ENCODE measurements at places on chromosomes 7 and 10. TPM values are rescaled to one million over a fixed set of nuclear protein-coding genes. Genes with fewer than 3 reads are reported as not detected.
A peak's percentile ranks its signal among the peaks of the same experiment; 100 is the strongest.

The SH3PXD2A gene
- total RNA-seq = 4.7 TPM

The NUTM2A gene
- total RNA-seq = 0.83 TPM

The CHN2 gene
- total RNA-seq = 3.3 TPM

The TAS2R5 gene
- 0.92 TPM for total RNA-seq

The ADIRF gene
- total RNA-seq = not detected

The FAM25C gene
- total RNA-seq = not detected

- H3K4me1 ChIP-seq = no peaks in the 10 kb centered on the region
- H3K4me3 ChIP-seq = no peak overlapping the region
- H3K27me3 ChIP-seq = no peaks in the 10 kb centered on the region
- H3K27ac ChIP-seq = no peak overlapping the region
- DNase-seq = peak; percentile 83
These were observed 500.5 kb upstream of the LRRN3 start for GRCh38 chr7:110590415-110590814.

- no peaks in the 10 kb centered on the region for H3K36me3 ChIP-seq
- peak overlapping the region; percentile 78 for H3K4me3 ChIP-seq
- peak; percentile 97 for DNase-seq
- no peaks in the 10 kb centered on the region for H3K4me1 ChIP-seq
- H3K27me3 ChIP-seq = no peaks in the 10 kb centered on the region
- H3K27ac ChIP-seq = no peak overlapping the region
These were observed 54.3 kb upstream of the KDM7A start for GRCh38 chr7:140230861-140231770.

DNA sequence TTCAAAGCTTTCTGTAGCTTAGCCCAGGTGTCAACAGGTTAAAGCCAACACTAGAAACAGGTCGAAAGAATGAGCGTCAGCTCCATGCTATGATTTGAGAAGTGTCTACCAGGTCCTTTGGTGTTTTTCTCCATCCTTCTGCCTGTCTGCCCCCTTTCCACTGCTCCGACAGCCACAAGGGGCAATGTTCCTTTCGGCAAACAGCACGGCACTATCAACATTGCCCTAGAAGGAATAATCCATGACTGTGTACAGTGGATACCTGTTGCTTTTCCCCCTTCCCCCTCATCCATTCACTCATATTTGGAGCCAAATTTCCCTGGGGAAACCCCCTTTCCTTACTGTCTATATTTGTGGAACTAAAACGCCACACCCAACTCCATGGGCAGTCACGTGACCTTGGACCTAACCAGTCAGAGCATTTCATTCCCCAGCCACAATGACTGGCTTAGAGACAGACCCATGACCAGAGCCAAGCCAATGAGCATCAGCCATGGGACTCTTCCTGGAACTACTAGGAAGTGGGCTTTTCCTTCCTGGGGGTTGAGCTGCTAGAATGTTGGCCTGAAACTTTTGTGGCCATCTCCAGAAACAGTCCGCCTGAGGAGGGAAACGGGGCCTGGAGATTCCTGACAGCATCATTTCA lies 51.5 kb downstream of the AFAP1L2 start:
- no peaks in the 10 kb centered on the region for H3K27me3 ChIP-seq
- DNase-seq = no peak
- no peaks in the 10 kb centered on the region for H3K4me1 ChIP-seq
- H3K36me3 ChIP-seq = no peaks in the 10 kb centered on the region
- no peak overlapping the region for H3K4me3 ChIP-seq

DNA sequence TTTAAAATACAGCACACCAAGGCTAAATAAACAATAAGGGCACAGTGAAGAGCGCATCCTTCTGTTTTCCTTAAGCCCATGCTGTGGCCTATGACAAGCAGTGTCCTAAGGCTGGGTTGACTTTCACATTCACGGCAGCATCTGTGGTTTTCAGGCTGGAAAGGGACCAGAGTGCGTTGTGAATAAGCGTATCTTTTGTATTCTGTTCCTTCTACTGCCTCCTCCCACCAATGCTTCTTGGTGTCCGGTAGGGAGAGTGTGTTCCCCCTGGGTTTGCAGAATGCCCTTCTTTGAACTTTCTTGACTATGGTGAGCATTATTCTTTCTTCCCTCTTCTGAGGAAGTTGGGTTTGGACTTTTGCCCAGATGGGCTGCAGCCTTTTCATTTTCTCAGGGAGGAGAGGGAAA lies 73.6 kb downstream of the ABCA13 start:
- no peaks in the 10 kb centered on the region for H3K27me3 ChIP-seq
- no peaks in the 10 kb centered on the region for H3K4me1 ChIP-seq

GRCh38 chr10:71765176-71765904 lies 8.0 kb downstream of the VSIR start:
- no peak overlapping the region for H3K4me3 ChIP-seq
- no peak for DNase-seq
- no peaks in the 10 kb centered on the region for H3K27me3 ChIP-seq
- no peak overlapping the region for H3K27ac ChIP-seq

DNA sequence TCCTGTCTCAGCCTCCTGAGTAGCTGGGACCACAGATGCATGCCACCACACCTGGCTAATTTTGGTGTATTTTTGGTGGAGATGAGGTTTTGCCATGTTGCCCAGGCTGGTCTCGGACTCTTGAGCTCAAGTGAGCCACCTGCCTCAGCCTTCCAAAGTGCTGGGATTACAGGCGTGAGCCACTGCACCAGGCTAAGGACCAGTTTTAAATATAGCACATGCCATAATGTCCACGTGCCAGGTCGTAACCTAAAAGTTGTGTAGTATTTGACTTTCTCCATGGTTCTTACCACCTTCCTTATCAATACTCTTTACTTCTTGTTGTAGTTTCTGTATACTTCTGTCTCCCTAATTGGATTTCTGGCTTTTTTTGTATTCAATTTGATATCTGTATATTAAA lies 13.3 kb downstream of the ANKIB1 start:
- no peak for DNase-seq
- H3K4me1 ChIP-seq = no peaks in the 10 kb centered on the region
- H3K36me3 ChIP-seq = peaks cover 3% of the 10 kb centered on the region
- no peaks in the 10 kb centered on the region for H3K27me3 ChIP-seq

- H3K27ac ChIP-seq = no peak overlapping the region
- H3K4me1 ChIP-seq = peaks cover 17% of the 10 kb centered on the region
- no peaks in the 10 kb centered on the region for H3K27me3 ChIP-seq
- peak overlapping the region; percentile 87 for H3K4me3 ChIP-seq
- H3K36me3 ChIP-seq = peaks cover 37% of the 10 kb centered on the region
These were observed 695 bp upstream of the VDAC2 start for GRCh38 chr10:75209921-75210281.

GRCh38 chr10:26682931-26683330 lies 14.6 kb upstream of the PDSS1 start:
- no peak for DNase-seq
- no peak overlapping the region for H3K27ac ChIP-seq
- H3K4me1 ChIP-seq = no peaks in the 10 kb centered on the region
- no peaks in the 10 kb centered on the region for H3K36me3 ChIP-seq
- no peak overlapping the region for H3K4me3 ChIP-seq

DNA sequence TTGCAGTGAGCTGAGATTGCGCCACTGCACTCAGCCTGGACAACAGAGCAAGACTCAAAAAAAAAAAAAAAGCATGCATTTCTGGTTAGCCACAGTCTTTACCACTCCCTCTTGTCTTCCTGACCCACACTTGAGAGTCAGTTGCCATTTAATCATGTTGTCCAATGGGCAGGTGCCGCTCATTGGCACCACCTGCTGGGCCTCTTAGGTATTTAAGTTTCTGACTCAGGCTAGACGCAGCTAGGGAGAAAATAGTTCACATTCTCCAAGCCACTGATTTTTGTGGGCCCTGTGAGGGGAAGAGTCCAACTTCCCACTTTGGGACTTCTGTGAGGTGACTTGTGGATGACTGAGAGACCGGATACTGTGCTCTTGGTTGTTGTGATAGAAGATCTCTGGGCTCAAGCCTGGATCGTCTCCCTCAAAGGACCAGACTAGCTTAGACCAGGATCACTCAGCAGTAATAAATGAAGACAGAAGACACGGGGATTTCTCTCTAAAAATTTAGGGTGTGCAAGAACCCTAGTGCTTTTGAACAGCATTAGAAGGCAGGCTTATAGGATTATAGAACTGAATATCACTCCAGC lies 26.8 kb upstream of the SORCS3 start:
- no peaks in the 10 kb centered on the region for H3K4me1 ChIP-seq
- H3K27me3 ChIP-seq = no peaks in the 10 kb centered on the region
- peaks cover 3% of the 10 kb centered on the region for H3K36me3 ChIP-seq
- no peak overlapping the region for H3K4me3 ChIP-seq
- H3K27ac ChIP-seq = no peak overlapping the region
- DNase-seq = peak; percentile 55

GRCh38 chr10:104300736-104301292 lies 31.8 kb downstream of the GSTO2 start:
- no peak overlapping the region for H3K27ac ChIP-seq
- no peak for DNase-seq
- peaks cover 24% of the 10 kb centered on the region for H3K36me3 ChIP-seq
- no peaks in the 10 kb centered on the region for H3K4me1 ChIP-seq

- H3K36me3 ChIP-seq = no peaks in the 10 kb centered on the region
- peak; percentile 64 for DNase-seq
- peak overlapping the region; percentile 86 for H3K4me3 ChIP-seq
- H3K27me3 ChIP-seq = peaks cover 62% of the 10 kb centered on the region
- peaks cover 6% of the 10 kb centered on the region for H3K4me1 ChIP-seq
These were observed 11.0 kb downstream of the TWIST1 start for GRCh38 chr7:19106241-19107080.

GRCh38 chr7:101885597-101885955 lies 68.2 kb downstream of the CUX1 start:
- no peak overlapping the region for H3K27ac ChIP-seq
- H3K36me3 ChIP-seq = no peaks in the 10 kb centered on the region
- DNase-seq = no peak
- H3K4me1 ChIP-seq = peaks cover 7% of the 10 kb centered on the region
- H3K4me3 ChIP-seq = no peak overlapping the region
- no peaks in the 10 kb centered on the region for H3K27me3 ChIP-seq

DNA sequence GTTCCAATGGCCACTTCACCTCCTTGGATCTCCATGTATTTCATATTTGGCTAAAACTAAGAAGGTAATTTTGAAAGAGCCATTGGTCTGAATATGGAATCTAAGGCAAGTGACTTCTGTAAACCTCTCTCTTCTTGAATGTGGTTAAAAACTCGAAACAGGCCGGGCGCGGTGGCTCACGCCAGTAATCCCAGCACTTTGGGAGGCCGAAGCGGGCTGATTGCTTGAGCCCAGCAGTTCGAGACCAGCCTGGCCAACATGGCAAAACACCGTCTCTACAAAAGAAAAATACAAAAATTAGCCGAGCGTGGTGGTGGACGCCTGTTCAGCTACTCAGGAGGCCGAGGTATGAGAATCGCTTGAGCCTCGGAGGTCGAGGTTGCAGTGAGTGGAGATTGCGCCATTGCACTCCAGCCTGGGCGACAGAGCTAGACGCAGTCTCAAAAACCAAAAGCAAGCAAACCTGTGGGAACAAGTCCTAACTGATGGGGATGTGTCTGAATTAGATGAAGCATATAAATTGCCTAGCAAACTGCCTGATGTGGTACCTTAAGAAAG lies 2.2 kb downstream of the LANCL2 start:
- no peaks in the 10 kb centered on the region for H3K36me3 ChIP-seq
- DNase-seq = no peak
- H3K27ac ChIP-seq = no peak overlapping the region
- no peaks in the 10 kb centered on the region for H3K4me1 ChIP-seq

DNA sequence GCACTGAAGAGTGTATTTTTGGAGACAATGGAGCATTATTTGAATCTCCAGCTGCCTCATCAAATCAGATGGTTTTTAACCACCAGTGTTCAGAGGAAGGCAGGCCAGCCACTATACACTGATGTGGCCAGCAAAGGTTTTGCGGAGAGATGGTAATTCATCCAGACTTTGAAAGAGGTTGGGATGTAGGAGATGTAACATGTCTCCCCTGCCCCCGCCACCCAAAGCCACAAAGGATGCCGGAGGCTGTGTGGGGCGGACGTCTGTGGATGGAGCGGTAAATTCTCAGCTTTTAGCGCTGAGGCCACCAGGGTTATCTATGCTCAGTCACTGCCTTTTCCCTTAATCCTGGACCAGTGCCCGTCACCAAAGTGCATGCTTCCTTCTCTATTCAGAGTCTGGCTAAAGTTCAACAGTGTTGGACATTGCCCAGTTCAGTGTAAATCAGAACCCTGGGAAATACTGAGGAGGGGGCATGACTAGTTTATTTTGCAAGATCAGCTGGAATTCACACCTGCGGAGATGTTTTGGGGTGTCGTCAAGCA lies 3.7 kb upstream of the TRIP6 start:
- H3K4me3 ChIP-seq = no peak overlapping the region
- no peaks in the 10 kb centered on the region for H3K4me1 ChIP-seq
- H3K27ac ChIP-seq = no peak overlapping the region
- no peaks in the 10 kb centered on the region for H3K27me3 ChIP-seq

DNA sequence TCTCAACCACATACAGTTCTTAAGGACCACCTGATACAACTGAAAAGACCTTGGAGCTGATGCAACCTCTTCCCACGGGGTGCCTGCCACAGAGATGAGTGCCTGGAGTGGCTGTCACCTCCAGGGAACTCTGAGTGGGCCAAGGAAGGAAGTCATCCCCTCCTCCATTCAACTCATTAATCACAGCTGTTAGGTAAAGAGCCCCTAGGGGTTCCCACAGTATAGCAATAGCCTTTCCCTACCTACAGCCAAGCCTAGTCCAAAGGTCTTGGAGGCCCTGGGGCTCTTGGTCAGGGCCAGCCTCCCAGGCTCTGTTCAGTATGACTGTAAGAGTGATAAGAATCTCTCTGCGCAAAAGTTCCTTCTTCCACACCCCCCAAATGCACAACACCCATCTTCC lies 70.4 kb upstream of the NFE2L3 start:
- H3K36me3 ChIP-seq = no peaks in the 10 kb centered on the region
- H3K27me3 ChIP-seq = no peaks in the 10 kb centered on the region
- no peak for DNase-seq
- peaks cover 3% of the 10 kb centered on the region for H3K4me1 ChIP-seq
- no peak overlapping the region for H3K27ac ChIP-seq

- H3K27ac ChIP-seq = no peak overlapping the region
- H3K36me3 ChIP-seq = no peaks in the 10 kb centered on the region
- H3K27me3 ChIP-seq = no peaks in the 10 kb centered on the region
- DNase-seq = no peak
- H3K4me3 ChIP-seq = no peak overlapping the region
These were observed 75.8 kb downstream of the JAZF1 start for GRCh38 chr7:28104811-28105210.

DNA sequence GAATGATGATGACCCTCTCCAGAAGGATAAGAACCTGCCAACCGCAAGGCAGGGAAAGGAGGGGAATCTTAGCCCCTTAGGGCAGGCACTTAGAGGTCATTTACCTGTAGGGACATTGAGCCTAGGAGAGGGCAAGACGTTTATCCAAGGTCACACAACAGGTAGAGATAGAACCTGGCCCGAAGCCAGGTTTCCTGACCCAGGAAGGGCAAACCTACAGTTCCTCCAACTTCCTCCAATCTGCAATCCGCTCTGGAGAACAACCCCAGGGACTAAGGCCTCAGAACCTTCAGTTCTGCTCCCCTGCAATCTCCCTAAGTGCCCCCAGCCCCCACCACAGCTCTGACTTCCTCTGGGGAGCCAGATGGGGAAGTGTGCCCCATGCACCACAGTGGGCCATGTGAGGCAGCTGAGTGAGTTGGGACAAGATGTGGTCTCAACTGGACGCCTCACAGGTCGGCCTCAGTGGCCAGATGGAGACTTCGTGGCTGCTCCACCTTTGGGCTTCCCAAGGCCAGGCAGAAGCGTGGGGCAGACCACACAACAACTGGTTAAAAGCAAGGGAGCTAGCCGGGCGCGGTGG lies 1.4 kb upstream of the PSAP start:
- peaks cover 13% of the 10 kb centered on the region for H3K36me3 ChIP-seq
- no peaks in the 10 kb centered on the region for H3K27me3 ChIP-seq
- H3K4me3 ChIP-seq = no peak overlapping the region
- no peak overlapping the region for H3K27ac ChIP-seq
- peaks cover 7% of the 10 kb centered on the region for H3K4me1 ChIP-seq

All from H9 (cell line).